Occipital lobe (tissue), 3 donors: ENCODE measurements at places on chromosomes 7 and 10. TPM values are rescaled to one million over a fixed set of nuclear protein-coding genes. Genes with fewer than 3 reads are reported as not detected.

ADCYAP1R1 gene
- 53.0 TPM for total RNA-seq

CASD1 gene
- 93.4 TPM for total RNA-seq

ELMO1 gene
- 78.9 TPM for total RNA-seq

ADRB1 gene
- total RNA-seq = 3.3 TPM

DNA sequence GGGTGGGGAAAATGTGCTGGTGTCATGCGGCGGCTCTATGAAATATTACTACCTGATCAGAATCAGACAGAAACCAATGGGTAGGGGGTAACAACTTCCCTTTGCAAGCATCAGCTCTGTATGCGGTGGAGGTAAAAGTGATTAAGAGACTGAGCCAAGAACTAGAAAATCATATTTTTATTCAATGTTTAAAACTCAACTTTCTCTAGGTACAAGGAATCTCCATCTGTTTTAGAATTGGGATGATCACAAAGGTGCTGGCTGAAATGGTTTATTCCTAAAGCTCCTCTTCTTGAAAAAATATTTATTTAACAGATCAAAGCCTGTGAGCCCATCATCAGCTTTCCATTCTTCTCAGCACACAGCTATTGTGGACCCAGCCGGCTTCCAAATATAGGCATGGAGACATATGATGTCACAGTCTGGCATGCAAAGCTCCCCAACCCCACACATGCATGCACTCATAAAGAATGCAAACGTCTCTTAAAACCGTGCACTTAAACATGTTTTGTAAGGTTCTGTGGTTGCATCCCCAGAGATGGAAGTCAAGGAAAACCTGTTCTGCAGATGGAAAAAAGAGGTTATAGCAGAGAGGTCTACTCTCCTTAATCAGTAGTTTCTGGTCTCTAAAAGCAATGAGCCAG is 126.0 kb downstream of the SKIDA1 start:
- no peak for DNase-seq

CUX1 gene
- 23.2 TPM for total RNA-seq

DNA sequence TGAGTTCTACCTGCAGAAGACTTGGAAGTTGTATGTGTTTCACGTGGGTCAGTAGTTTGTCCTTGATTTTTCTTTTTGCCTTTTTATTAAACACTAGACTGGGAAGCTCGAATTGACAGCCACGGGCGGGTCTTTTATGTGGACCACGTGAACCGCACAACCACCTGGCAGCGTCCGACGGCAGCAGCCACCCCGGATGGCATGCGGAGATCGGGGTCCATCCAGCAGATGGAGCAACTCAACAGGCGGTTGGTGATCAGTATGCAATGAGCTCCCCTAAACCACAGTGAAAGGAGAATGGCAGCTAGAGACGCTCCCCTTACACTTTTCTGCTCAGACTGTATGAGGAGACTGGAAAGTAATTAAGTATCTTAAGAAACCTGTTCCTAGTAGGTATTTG is 126.7 kb upstream of the STK17A start:
- no peak for DNase-seq

DNA sequence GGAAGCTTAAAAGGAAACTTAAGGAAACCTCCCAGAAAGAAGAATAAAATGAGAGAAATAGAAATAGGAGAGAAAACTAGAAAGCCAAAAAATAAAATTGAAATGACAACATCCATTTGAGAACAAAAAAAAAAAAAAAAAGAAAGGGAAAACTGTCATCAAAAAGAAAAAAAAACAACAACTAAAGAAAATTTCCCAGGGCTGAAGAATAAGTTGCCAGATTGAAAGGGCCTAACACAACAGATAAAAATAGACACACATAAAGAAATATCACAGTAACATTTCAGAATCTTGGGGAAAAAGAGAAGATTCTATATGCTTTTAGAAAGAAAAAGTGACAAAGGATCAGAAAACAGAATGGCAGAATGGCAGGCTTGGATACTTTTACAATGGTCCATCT is 157.1 kb downstream of the JMJD1C start:
- DNase-seq = no peak

- DNase-seq = no peak
Measured at GRCh38 chr10:117511601-117512390, 30.8 kb upstream of the EMX2 start.

DNA sequence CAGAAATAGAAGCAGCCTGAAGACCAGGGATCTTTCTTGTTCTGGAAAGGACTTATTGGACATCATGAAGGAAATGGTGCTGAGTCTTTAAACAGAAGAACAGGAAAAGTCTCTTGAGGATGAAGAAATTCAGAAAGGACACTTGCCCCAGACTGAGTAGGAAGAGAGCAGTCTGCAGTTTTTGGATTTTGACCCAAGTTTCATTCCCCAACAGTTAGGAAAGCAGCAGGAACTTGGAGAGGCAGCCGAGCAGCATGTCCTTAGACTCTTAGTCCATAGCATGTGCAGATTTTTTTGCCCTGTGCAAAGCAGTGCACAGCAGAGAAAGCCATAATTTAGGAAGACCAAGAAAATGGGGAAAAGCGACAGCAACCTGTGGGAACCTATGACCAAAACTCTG is 927.2 kb upstream of the AUTS2 start:
- no peak for DNase-seq

DNA sequence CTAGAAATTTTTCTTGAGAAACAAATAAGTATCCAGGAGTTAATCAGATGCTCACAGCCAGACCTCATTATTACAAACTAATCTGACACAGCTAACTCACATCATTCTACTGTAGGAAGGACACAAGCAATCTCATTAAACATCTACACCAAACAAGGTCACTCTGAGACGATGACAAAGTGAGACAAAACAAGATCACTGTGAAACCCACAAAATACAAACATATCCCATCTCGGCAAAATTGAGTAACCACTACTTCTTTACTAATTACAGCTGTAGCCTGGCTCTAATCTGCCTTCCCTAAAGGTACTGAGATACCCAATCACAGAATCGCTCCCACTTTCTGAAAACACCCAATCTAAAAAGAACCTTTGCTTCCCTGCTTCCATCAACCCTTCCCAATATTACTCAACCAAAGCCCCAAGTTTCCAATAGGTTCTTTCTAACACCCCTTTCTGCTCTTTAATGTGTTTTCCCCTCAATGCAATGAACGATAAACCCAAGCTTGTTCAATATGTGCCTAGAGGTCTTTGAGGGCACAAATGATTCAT is 26.9 kb downstream of the CCDC6 start:
- DNase-seq = no peak

HMX2 gene
- total RNA-seq = not detected

DNA sequence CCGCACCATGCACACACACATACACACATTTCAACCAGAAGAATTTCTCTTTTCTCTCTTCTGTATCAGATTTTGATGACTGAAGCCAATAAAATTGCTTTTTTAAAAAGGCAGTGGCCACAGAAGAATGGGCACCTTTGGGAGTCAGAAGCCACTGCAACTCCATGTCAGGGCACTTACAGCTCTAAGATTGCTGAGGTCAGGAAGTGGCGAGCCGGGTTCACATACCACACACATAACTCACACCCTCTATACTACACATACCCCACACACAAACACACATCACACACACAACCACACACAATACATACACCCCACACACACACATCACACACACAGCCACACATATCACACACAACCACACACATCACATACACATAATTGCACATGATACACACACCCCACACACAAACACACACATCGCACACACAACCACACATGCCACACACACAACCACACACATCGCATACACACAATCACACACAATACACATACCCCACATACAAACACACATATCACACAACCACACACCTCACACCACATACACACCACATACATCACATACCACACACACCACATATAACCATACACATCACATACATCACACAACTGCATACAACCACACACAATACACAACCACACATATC is 31.2 kb downstream of the GPRIN2 start:
- no peak for DNase-seq

DNA sequence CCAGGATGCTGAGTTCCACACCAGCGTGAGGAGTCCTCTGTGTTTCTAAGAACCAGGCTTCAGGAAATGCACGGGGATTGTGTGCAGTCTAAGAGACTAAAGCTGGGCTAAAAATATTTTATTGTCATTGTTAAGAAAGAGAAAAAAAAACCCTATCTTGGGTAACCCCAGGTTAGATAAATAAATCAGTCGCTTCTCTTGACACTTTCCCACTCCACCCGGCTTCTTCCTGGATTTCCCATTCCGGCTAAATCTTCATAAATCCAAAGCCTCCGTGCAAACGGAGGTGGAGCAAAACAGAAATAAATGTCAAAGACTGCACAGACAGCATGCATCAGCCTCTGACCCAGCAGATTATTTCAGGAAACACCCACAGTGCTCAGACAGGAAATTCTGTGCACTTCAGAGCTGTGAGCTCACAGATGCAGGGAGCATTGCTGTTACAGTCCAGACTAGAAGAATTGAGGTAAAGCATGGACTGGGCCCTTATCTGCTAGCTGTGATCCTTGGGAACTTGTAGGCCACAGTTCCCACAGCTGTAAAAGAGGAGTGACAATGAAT is 44.8 kb upstream of the GRID1 start:
- peak; percentile 33 for DNase-seq

CTTNBP2 gene
- total RNA-seq = 39.0 TPM

- no peak for DNase-seq
Measured at GRCh38 chr10:114256822-114257221, 17.8 kb downstream of the VWA2 start.

- no peak for DNase-seq
Measured at GRCh38 chr10:104247513-104248146, 7.1 kb upstream of the GSTO1 start.

GRCh38 chr7:20651960-20652544 is 36.6 kb downstream of the ABCB5 start:
- DNase-seq = no peak

C7orf33 gene
- not detected for total RNA-seq

NUTM2B gene
- 2.3 TPM for total RNA-seq

NPSR1 gene
- not detected for total RNA-seq

C10orf53 gene
- not detected for total RNA-seq

GOLGA7B gene
- total RNA-seq = 11.9 TPM

DNA sequence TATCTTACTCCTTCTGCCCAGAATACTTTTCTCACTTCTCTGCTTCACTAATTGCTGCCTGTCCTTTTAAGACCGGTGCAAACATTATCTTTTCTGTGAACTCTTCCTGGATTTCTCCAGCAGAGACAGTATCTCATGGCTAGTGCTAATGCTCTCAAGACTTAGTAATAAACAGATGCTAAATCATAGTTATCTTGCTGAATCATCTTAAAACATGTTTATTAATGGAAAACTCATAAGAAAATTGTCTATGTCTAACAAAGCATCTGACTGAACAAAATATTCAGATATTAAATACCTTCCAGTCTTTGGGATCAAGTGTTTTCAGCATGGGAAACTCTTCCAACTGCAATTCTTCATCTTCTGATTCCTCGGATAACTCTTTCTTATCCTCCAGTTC is 3.1 kb downstream of the DNAJC2 start:
- DNase-seq = no peak

CLCN1 gene
- under 0.01 TPM for total RNA-seq

MINDY3 gene
- total RNA-seq = 127 TPM

DNA sequence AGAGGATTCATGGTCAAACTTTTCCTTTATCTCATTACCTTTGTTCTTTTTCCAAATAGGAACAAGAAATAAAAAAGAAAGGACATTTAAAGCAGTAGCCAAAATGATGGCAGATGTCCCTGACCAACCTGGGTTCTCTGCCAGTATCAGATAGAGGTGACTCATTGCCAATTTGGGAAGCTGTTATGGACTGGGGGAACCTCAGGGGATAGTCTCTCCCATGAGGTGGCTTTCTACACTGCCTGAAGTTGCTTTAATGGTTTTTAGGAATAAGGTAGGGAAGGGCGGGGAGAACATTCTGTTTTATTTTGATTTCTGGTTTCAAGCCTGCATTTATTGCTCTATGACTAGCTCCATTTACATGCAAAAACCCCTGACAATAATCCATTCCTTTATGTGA is 457.9 kb upstream of the TPK1 start:
- DNase-seq = no peak

MOGAT3 gene
- total RNA-seq = not detected

- no peak for DNase-seq
Measured at GRCh38 chr7:66187905-66188304, 17.2 kb upstream of the TPST1 start.

DNA sequence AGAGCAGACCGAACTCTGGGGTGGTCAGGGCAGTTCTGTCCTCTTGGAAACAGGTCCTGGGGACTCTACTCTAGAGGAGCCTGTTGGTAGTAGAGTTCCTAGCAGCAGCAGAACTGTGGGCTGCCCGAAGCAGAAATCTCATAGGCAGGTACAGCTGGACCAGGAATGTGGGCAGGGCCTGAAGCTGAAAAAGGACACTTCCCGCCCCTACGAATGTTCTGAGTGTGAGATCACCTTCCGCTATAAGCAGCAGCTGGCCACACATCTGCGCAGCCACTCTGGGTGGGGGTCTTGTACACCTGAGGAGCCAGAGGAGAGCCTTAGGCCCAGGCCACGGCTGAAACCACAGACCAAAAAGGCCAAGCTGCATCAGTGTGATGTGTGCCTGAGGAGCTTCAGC is 8.3 kb upstream of the ZNF783 start:
- no peak for DNase-seq

MET gene
- 65.5 TPM for total RNA-seq

GRCh38 chr7:93228302-93228701 is 2.0 kb upstream of the HEPACAM2 start:
- DNase-seq = no peak

- DNase-seq = no peak
Measured at GRCh38 chr10:19178675-19179074, 130.1 kb downstream of the MALRD1 start.

NEURL1 gene
- 25.1 TPM for total RNA-seq

- no peak for DNase-seq
Measured at GRCh38 chr7:134083766-134084487, 43.2 kb upstream of the LRGUK start.

GRCh38 chr7:75776295-75776971 is 4.4 kb upstream of the CCL26 start:
- no peak for DNase-seq

FOXI2 gene
- total RNA-seq = not detected

IKZF1 gene
- total RNA-seq = 2.3 TPM

DNA sequence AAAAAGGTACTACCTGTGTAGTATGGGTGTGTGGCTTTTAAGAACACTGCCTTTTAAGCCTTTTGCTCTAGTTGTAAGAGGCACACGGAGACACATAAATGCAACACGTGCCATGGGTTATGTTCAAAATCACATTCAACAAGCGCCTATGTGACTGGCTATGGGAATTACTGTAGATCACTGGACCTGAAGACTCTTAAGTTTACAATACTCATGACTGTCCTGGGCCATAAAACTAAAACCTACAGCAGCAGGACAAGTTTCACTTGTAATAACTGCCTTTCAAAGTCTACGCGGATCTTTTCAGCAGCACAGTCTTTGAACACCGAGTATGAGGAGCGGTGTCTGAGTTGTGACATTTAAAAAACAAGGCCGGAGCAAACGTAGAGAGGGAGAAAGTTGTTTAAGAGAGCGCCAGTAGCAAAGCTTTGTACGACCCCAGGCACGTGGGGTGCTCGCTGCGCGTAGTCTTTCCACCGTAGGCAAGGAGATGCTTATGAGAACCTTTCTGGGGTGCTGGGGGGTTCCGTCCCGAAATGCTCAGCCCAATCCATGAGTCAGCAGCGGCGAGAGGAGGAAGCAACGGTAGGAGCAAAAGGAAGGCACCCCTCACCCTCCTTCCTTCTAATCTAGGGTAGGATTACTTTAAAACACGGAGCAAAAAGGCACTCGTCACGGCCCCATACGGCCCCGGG is 662 bp downstream of the DNAJC2 start:
- no peak for DNase-seq
